ENCODE measurements at places on chromosomes 2 and 18. TPM values are rescaled to one million over a fixed set of nuclear protein-coding genes. Genes with fewer than 3 reads are reported as not detected.

- H3K27me3 ChIP-seq: no peaks in the 10 kb centered on the region
- peaks cover 5% of the 10 kb centered on the region for H3K4me1 ChIP-seq
- H3K36me3 ChIP-seq: no peaks in the 10 kb centered on the region
- DNase-seq: peak; percentile 11
Measured at GRCh38 chr2:60213865-60214625, 339.4 kb downstream of the BCL11A start.

- H3K4me1 ChIP-seq: no peaks in the 10 kb centered on the region
- no peak for DNase-seq
- no peaks in the 10 kb centered on the region for H3K36me3 ChIP-seq
- H3K27ac ChIP-seq: no peak overlapping the region
Measured at GRCh38 chr18:73962256-73962655, 185.4 kb downstream of the FBXO15 start.

DNA sequence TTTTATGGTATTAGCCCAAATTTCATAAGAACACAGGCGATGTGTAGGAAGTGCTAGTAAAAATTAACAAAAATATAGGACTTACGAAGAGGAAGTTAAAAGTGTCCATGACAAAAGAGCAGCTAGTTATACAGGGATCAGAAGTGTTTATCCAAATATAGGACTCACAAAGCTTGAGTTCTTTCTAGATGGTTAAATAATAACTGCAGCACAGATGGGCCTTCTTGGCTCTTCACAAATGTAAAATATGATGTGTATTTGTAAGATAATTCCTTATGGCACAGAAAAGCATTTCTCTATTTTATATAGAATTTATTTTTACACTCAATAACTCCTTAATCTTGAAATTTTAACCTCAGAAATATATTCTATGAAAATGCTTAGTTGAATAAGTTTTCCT, 100.9 kb upstream of the SPHKAP start:
- H3K4me1 ChIP-seq: no peaks in the 10 kb centered on the region
- H3K27me3 ChIP-seq: no peaks in the 10 kb centered on the region
- no peak for DNase-seq
- no peaks in the 10 kb centered on the region for H3K36me3 ChIP-seq

DNA sequence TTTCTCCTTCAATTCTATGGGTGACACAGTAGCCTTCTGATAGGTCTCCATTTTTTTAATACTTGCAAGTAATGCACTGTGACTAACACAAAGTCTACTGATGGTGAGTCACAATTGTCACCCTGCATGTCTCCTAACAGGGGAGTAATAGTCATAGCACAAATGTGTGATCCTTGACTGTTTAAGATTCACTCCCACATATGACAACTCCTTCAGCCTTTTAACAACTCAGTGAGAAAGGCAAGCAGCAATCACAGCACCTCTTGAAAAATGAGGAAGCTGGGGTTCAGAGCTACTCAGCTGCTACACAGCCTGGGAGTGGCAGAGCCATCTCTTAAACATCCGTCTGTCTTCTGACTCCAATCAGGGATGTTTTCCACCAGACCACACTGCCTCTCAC, 63.8 kb downstream of the EHD3 start:
- DNase-seq: no peak
- no peaks in the 10 kb centered on the region for H3K4me1 ChIP-seq
- no peaks in the 10 kb centered on the region for H3K36me3 ChIP-seq
- no peak overlapping the region for H3K27ac ChIP-seq
- no peaks in the 10 kb centered on the region for H3K27me3 ChIP-seq

GRCh38 chr2:14816069-14817060, 183.8 kb downstream of the LRATD1 start:
- no peaks in the 10 kb centered on the region for H3K27me3 ChIP-seq
- DNase-seq: no peak
- H3K4me1 ChIP-seq: no peaks in the 10 kb centered on the region
- H3K27ac ChIP-seq: no peak overlapping the region
- no peak overlapping the region for H3K4me3 ChIP-seq

DNA sequence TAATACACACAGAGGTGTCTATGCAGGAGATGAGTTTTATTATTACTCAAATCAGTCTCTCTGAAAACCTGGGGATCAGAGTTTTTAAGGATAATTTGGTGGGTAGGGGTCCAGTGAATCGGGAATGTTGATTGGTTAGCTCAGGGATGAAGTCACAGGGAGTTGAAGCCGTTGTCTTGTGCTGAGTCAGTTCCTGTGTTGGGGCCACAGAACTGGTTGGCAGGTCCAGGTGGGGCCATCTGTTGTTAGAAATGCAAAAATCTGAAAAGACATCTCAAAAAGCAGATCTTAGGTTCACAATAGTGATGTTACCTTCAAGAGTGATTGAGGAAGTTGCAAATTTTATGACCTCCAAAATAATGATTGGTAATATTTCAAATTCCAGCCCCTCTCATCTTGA, 86.9 kb downstream of the VSNL1 start:
- no peak overlapping the region for H3K27ac ChIP-seq
- no peaks in the 10 kb centered on the region for H3K4me1 ChIP-seq
- DNase-seq: no peak
- no peaks in the 10 kb centered on the region for H3K36me3 ChIP-seq
- no peak overlapping the region for H3K4me3 ChIP-seq

- H3K27ac ChIP-seq: no peak overlapping the region
- no peaks in the 10 kb centered on the region for H3K27me3 ChIP-seq
- H3K4me3 ChIP-seq: no peak overlapping the region
- H3K4me1 ChIP-seq: peaks cover 11% of the 10 kb centered on the region
Measured at GRCh38 chr2:10590742-10591141, 99.0 kb downstream of the NOL10 start.

- no peaks in the 10 kb centered on the region for H3K27me3 ChIP-seq
- H3K4me3 ChIP-seq: no peak overlapping the region
- no peak overlapping the region for H3K27ac ChIP-seq
- no peak for DNase-seq
Measured at GRCh38 chr2:100733391-100734187, 86.3 kb upstream of the NPAS2 start.

DNA sequence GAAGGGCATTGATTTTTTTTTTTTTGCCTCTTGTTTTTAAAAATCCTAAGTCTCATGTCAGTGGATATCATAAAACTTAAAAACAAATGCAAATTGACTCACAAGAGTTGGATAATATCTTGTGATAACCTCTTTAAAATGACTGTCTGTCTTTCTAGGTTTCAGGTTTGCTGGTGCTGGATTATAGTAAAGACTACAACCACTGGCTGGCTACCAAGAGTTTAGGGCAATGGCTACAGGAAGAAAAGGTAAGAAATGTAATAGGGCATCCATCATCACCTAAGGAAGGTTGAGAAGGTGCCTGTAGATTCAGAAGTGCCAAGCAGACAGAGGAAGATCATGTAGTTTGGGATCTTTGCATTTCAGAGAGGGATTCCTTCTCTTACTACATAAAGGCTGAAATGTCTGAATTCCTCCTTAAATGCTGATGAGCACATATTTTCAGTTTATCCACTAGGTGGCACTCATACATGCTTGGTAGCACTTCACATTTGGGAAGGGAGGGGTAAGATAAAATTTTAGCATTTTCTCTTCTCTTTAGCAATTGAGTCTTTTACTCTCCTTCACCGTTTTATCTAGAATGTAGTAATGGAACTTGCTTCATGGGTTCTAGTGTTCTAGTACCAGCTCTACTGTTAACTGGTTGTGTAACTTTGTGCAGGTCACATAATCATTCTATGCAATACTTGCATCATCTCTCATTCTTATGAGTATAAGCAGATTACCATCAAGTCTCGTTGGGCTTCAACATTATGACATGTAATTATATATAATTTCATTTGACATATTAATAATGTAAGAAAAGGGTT, 21.1 kb downstream of the CPS1 start:
- no peak overlapping the region for H3K27ac ChIP-seq
- no peak for DNase-seq
- H3K4me1 ChIP-seq: no peaks in the 10 kb centered on the region
- no peaks in the 10 kb centered on the region for H3K36me3 ChIP-seq
- no peak overlapping the region for H3K4me3 ChIP-seq

- H3K4me3 ChIP-seq: no peak overlapping the region
- H3K4me1 ChIP-seq: no peaks in the 10 kb centered on the region
- DNase-seq: no peak
- H3K27ac ChIP-seq: no peak overlapping the region
- H3K36me3 ChIP-seq: no peaks in the 10 kb centered on the region
Measured at GRCh38 chr2:135451966-135452365, 79.1 kb downstream of the ZRANB3 start.

DNA sequence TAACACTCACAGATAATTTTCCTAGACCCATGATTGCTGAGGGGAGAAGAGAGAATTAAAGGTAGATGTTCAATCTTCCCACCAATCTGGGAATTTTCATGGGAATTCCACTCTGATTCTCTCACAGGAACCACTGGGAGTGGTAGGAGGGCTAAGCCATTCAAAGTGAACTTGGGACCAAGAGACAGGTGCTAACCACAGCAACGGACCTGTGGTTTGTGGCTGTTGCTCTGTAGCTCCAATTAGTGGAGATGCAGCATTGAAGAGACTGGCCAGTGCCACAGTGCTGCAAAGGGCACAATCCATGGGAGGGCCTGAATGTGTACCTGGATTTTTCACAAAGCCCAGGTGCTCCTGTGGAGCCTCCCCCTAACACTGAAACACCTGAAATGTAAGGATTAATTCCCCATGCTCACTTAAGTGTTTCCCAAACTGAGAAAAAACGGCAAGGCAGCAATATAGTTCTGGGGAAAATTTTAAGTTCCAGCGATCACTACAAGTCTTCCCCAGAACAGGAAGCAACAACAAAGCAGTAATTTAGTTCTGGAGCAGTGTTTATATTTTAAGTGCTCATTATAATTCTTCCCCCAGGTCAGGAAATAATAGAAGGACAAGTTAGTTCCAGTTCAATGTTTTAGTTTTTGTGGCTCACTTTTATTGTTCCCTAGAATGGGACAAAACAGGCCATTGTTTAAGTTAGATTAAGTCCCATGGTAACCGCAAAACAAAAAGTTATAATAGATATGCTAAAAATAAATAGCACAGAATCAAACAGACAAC, 1045.8 kb downstream of the CNTNAP5 start:
- DNase-seq: no peak
- H3K27ac ChIP-seq: no peak overlapping the region
- H3K27me3 ChIP-seq: no peaks in the 10 kb centered on the region
- H3K36me3 ChIP-seq: no peaks in the 10 kb centered on the region

GRCh38 chr18:74457043-74457724, at the start of gene DIPK1C:
Gene DIPK1C (minus strand): TSS chr18:74457308. CDS start chr18:74457259, 49 bp downstream.
- H3K36me3 ChIP-seq: no peaks in the 10 kb centered on the region
- DNase-seq: no peak
- peaks cover 8% of the 10 kb centered on the region for H3K4me1 ChIP-seq
- H3K27me3 ChIP-seq: peaks cover 4% of the 10 kb centered on the region

GRCh38 chr2:104531122-104531521, 322.8 kb upstream of the POU3F3 start:
- no peak for DNase-seq
- H3K4me1 ChIP-seq: no peaks in the 10 kb centered on the region
- no peak overlapping the region for H3K27ac ChIP-seq
- no peak overlapping the region for H3K4me3 ChIP-seq
- H3K27me3 ChIP-seq: no peaks in the 10 kb centered on the region

DNA sequence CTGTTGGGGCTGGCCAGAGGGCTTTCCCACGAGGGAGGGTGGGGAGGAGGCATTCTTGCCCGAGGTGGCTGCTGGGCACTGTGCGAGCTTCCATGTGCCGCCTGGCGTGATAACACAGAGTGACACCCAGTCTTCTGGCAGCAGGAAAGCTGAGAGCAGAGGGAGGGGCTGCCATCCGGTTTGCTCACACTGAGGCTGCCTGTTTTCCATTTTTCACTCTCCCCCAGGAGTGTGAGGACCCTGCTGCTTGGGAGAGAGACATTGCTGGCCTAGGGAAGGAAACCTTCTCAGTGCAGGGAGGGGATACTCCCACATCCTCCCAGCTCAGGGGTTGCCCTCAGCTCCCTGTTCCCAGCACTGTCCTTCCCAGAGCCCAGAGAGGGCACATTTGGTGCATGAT, 73.1 kb downstream of the INHBB start:
- H3K27me3 ChIP-seq: no peaks in the 10 kb centered on the region
- no peaks in the 10 kb centered on the region for H3K4me1 ChIP-seq
- no peak overlapping the region for H3K4me3 ChIP-seq

- H3K4me1 ChIP-seq: no peaks in the 10 kb centered on the region
- peak within 1 kb of the TSS; percentile 45 for H3K4me3 ChIP-seq
- H3K27me3 ChIP-seq: no peaks in the 10 kb centered on the region
- no peaks in the 10 kb centered on the region for H3K36me3 ChIP-seq
Measured at GRCh38 chr2:109128616-109129355, at the start of gene SH3RF3. Gene SH3RF3 (plus strand): TSS chr2:109129205.

DNA sequence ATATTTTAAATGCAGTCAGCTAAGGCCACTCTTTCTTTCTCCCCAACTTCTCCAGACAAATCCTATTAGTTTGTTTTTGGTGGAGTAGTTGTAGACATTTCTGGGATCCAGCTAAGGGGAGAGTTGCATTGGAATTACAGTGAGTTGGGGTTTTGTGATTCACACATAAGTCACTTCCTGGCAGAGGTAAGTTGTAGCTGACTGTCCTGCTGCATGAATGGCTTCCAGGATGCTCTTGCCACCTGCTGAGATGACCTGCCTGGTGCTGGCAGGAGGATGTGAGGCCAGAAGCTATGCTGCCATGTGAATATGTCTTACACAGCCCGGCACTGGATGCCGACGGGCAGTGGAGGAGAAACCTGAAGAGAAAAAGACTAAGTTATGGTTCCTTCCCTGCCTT, 243.7 kb downstream of the TDRD15 start:
- DNase-seq: no peak
- H3K4me1 ChIP-seq: no peaks in the 10 kb centered on the region
- H3K4me3 ChIP-seq: no peak overlapping the region
- H3K27me3 ChIP-seq: no peaks in the 10 kb centered on the region
- H3K27ac ChIP-seq: no peak overlapping the region

DNA sequence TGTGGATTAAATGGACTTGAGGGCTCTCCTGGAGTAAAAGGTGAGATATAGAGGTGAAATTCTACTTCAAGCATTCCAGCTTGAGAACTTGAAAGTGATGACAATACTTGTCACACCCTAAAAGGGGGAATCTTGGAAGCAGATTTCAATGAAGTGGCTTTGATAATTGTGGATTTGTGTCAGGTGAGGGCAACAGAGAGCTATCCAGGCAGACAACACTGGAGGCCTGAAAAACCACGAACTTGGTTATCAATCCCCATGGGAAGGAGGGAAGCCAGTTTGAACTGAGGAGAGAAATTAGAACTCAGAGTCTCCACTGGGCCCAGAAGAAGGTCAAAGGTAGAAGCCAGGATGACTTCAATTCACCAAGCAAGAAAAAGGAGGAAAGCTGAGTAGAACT, 263.9 kb downstream of the FIGN start:
- H3K27me3 ChIP-seq: no peaks in the 10 kb centered on the region
- no peak for DNase-seq
- H3K27ac ChIP-seq: no peak overlapping the region
- no peak overlapping the region for H3K4me3 ChIP-seq
- H3K36me3 ChIP-seq: no peaks in the 10 kb centered on the region
- no peaks in the 10 kb centered on the region for H3K4me1 ChIP-seq

The ABCA12 gene
- total RNA-seq: not detected

The C2orf80 gene
- total RNA-seq: not detected

The KCNK3 gene
- 5.6 TPM for total RNA-seq

The LTBP1 gene
- total RNA-seq: 5.1 TPM

The FOXI3 gene
- not detected for total RNA-seq

The OXER1 gene
- total RNA-seq: 1.3 TPM

The RETSAT gene
- total RNA-seq: 209 TPM
